Mesothelial cell of epicardium (in vitro differentiated cells): ENCODE measurements at places on chromosomes 16 and 17. TPM values are rescaled to one million over a fixed set of nuclear protein-coding genes. Genes with fewer than 3 reads are reported as not detected.

DNA sequence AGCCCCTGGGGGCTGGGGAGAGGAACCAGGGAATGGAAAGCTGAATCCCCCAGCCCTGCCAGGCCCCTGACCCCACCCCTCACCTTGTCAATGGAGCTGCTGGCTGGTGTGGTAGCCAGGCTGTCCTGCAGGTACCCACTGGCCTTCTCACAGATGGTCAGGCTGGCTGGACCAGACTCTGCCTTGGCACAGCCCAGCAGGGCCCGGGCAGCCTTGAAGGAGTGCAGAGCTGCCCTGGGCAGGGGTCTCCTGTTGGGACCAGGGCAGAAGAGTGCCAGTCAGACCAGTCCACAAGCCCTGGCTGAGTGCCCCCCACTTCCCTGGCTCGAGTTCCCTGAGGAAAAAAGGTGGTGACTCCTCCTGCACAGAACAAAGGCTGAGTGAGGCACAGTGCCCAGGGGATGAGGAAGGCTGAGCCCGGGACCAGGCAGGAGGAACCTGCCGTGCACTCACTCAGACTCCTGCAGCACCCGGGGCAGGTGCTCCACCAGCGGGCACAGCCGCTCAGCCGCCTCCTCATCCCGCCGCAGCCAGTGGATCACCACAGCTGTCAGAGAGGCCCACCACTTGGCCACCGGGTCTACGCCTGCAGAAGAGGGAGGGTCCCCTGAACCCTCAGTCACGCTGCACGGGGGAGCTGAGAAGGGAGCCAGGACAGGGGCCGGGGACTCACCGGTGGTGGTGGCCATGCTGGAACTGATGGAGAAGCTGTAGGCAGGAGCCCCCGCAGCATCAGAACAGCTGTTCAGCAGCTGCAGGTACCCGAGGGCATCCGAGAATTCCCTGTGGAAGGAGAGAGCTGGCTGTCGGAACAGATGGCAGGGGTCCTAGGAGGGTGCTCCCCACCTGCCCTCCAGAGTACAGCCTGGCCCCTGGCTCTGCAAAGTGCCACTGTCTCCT, 22.4 kb downstream of the SREBF1 start:
- no peak overlapping the region for H3K4me3 ChIP-seq
- no peaks in the 10 kb centered on the region for H3K27me3 ChIP-seq

Gene WNT9B
- 1.2 to 2.0 TPM (median 1.6 TPM) in 3 replicates for total RNA-seq

- DNase-seq, result no peak
- H3K36me3 ChIP-seq, result no peaks in the 10 kb centered on the region
- no peaks in the 10 kb centered on the region for H3K27me3 ChIP-seq
- no peak overlapping the region for H3K4me3 ChIP-seq
- peaks cover 23% of the 10 kb centered on the region for H3K4me1 ChIP-seq
These were observed 55.1 kb downstream of the KSR1 start for GRCh38 chr17:27511168-27511883.

DNA sequence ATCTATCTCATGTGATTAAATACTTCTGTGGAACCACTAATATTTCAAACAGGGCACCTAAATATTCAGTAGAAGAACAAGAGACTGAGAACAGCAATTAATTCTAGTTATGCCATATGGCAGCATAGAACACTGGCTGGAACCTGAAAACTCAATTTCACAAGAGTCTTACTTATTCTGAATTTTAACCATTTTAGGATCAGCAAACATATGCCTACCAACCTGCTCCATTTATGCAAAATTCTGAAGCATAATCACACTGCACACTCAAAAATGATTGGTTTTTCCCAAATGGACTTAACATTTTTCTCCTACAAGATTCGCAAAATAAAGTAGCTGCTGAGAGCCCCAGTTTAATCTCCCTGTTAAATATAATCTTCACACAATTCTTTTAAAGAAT, 43.2 kb downstream of the SKAP1 start:
- H3K27me3 ChIP-seq, result peaks cover 24% of the 10 kb centered on the region
- no peak overlapping the region for H3K4me3 ChIP-seq
- peaks cover 30% of the 10 kb centered on the region for H3K4me1 ChIP-seq
- no peak for DNase-seq
- H3K27ac ChIP-seq, result no peak overlapping the region
